Fibroblast of skin of right biceps (primary cell): ENCODE measurements at places on chromosomes 1 and 21.

DNA sequence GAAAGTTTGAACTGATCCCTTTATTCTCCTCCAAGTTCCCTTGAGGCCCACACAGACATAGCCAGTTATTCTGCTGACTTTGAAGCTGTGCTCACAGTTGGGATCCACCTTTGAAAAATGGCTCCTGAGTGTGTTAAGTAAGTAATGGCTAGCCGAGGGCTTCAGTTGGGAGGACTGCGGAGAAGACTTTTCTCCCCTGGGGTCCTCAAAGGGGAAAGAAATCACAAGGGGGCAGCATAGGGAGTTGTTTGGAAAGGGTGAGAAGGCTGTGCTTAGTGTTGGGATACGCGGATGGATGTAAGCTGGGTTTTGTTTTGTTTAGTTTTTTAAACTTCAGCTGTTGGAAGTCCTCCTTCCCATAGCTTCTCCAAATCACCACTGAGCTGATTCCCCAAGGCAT, 8.3 kb downstream of the PGM1 start:
- no peak for DNase-seq

GRCh38 chr1:212671342-212672031, 28.2 kb downstream of the BATF3 start:
- peak; percentile 77 for DNase-seq

GRCh38 chr1:73593804-73594203, 604.2 kb downstream of the LRRIQ3 start:
- peak; percentile 38 for DNase-seq

DNA sequence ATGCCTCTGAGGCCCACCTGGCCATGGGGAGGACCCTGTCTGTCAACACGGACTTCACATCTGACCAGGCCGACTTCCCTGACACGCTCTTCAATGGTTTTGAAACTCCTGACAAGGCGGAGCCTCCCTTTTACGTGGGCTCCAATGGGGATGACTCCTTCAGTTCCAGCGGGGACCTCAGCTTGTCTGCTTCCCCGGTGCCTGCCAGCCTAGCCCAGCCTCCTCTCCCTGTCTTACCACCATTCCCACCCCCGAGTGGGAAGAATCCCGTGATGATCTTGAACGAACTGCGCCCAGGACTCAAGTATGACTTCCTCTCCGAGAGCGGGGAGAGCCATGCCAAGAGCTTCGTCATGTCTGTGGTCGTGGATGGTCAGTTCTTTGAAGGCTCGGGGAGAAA, 101.8 kb downstream of the ADARB1 start:
- DNase-seq, result no peak

GRCh38 chr1:63592536-63593302, 492 bp upstream of the PGM1 start:
- no peak for DNase-seq

- no peak for DNase-seq
These were observed 13.4 kb downstream of the S1PR1 start for GRCh38 chr1:101250222-101250621.

GRCh38 chr1:202711949-202712635, 1.8 kb upstream of the SYT2 start:
- DNase-seq, result no peak

DNA sequence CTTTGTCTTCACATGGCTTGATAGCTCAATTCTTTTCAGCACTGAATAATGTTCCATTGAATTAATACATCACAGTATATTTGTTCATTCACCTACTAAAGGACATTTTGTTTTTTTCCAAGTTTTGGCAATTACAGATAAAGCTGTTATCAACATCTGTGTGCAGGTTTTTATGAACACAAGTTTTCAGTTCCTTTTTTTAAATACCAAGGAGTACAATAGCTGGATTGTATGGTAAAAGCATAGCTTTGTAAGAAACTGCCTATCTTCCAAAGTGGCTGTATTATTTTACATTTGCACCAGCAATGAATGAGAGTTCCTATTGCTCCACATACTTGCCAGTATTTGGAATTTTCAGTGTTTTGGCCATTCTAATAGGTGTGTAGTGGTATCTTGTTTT, 4.8 kb upstream of the MCOLN2 start:
- DNase-seq, result no peak

DNA sequence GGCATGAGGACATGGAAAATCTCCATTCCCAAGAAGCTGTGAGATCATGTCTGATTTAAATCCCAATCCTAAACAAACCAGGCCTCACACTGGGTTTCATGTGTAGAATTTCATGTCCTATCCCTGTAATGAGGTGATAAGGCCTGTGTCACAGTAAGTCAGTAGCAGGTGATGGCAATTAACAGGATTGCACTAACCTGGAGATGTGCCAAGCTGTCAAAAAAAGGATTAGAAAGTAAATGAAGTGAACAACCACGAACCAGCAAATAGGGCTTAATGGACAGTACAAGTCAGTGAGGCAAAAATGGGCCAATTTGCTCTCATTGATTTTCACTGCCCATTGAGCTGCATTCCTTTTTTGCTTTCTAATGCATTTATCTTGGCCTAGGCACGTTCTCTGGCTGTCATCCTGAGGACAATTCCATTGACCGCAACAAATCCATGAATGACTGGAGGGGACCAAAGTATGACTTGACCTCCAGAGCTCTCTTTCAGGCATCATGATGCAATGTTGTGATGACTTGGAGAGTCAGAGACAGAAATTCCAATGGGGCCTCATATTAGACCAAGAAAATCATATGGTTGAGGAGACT, 673.6 kb upstream of the ADGRL2 start:
- DNase-seq, result peak; percentile 54

- DNase-seq, result peak; percentile 47
These were observed 20.2 kb downstream of the DESI2 start for GRCh38 chr1:244672946-244673682.

GRCh38 chr1:36446746-36447145, 3.5 kb downstream of the OSCP1 start:
- no peak for DNase-seq

DNA sequence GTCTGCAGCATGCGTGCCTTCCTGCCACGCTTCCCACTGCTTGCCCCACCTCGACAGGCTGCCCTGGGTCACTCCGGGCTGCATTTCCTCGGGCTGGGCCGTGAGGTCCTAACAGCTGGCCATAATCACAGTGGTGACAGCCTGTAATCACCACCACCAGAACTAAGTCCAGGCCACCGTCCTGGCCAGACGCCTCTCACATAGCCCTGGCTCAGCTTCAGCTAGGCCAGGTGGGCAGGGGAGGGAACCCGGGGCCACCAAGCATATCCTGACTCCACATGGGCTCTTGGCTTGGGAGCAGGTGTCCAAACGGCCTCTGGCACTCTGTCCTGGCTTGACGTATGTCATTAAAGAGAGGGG, 229.5 kb downstream of the TRABD2B start:
- no peak for DNase-seq

DNA sequence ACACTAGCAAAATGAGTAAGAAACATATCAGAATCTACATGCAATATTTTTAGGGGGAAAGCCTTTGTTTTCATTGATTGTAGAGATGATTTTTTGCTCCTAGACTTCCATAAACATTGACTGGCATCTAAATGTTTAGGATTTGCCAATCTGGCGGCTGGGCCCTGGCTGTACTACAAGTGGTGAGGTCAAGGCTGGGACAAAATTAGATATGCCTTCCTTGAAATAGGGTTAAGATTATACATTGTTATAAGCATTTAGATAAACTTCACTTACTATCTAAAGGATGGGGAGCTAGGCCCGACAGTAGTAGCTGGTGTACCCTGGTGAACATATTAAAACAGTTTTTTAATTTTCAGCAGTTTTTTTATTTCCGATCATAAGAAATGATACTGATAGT, 5.2 kb downstream of the NFIA start:
- no peak for DNase-seq

GRCh38 chr1:213380865-213381264, 329.8 kb downstream of the RPS6KC1 start:
- no peak for DNase-seq

GRCh38 chr1:22903113-22903512, 69.6 kb downstream of the LACTBL1 start:
- peak; percentile 59 for DNase-seq

DNA sequence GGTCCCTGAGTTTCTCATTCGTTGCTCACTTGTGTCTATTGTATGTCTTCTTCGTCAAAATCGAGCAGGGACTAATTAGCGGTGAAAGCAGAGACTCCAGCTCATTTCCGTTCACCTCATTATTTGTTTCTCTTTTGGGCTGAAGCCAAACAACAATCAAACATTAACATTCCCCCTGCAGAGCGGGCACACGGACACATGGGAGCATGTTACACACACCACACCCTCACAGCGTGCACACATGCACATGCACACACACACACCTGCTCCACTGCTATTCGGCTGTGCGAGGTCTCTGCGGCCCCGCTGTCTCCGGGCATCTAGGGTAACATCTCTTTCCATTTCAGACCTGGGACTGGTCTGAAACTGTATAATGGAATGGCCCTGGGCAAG, 58.5 kb upstream of the LRRC8D start:
- DNase-seq, result no peak

DNA sequence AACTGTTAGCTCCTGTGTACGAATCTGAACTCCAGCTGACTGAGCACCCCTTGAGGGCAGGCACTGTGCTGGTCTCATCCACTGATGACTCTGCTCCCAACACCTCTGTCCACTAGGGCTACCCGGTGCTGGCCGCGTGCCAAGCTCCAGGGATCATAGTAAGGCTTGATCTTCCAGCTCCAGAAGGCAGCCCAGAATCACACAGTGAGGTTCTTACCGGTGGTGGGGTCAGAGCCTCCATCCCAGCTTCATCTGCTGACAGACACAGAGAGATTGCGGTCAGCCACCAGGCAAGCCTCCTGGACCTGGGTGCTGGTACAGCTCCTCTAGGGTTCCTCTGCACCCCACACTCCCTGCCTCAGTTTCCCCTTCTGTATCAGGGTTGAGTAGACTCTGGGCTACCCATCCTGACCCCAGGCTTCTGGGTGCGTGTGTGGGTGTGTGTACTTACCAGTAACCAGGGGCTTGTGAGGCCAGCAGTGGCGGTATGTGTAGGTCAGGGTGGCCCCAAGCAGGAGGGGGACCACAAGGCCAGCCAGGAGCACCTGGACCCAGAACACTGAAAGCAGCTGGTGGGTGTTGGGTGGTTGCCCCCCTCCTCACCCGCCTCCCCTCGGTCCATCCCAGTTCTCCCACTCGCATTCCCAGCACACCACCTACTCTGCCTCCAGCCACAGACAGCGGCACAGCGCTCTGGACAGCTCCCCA, 3.4 kb downstream of the TNFRSF25 start:
- no peak for DNase-seq

- peak; percentile 84 for DNase-seq
These were observed 47.7 kb downstream of the ETS2 start for GRCh38 chr21:38853421-38853919.

DNA sequence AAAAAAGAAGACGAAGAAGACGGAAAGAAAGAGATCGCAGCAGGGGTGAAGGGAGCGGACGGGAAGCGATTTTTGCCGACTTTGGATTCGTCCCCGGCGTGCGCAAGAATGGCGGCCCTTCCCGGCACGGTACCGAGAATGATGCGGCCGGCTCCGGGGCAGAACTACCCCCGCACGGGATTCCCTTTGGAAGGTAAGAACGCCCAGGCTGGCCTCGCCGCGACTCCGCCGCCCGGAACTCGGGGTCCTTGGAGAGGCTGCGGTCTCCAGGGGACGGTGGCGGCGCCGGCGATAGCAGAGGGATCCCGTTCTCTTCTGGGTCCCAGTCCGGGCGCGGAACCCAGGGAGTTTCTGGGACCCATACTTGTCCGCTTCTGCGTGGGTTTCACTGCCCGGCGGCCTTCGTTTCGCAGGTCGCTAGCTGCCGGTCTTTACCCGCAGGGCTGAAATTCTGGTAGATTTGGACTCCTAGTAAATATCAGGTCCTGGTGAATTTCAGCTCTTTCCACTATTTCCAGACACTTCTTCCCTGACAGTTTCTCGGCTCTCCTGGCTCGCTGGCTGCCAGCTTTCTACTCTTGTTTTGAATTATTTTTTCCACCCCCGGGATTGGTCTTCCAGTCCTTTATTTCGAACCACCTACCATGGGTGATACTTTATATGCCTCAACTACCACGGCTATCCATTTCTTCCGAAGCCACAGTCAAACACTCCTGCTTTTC, 1.0 kb downstream of the PAX7 start:
- no peak for DNase-seq

DNA sequence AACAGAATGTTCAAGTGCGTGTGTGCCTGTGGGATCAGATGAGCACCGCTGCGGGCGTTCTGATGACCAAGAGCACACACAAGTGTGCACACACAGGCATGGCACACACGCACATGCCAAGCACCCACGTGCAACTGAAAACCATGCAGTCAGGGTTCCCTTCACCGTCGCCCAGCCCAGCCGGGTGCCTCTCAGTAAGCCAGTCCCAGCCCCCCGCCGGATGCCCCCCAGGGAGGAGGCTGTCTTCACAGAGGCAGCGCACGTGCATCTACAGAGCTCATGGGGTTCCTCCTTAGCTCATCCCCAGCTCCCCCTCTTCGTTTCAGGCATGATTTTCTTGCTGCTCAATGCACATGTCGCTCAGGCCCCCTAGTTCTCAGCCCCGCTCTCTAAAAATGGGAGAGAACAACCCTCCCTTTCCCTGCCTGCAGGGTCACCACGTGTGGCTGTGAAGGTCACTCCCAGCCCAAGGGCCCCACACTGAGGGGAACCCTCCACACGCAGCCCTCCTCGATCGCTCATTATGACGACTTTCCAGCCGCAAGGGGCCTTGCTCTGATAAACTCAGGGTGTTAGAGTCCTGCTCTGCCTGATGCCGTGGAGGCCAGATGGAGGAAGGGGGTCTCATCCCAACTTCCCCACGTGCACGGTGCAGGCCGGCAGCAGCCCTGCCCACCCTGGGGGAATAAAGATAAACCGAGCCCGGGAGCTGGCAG, 30.4 kb upstream of the ARHGEF16 start:
- no peak for DNase-seq

DNA sequence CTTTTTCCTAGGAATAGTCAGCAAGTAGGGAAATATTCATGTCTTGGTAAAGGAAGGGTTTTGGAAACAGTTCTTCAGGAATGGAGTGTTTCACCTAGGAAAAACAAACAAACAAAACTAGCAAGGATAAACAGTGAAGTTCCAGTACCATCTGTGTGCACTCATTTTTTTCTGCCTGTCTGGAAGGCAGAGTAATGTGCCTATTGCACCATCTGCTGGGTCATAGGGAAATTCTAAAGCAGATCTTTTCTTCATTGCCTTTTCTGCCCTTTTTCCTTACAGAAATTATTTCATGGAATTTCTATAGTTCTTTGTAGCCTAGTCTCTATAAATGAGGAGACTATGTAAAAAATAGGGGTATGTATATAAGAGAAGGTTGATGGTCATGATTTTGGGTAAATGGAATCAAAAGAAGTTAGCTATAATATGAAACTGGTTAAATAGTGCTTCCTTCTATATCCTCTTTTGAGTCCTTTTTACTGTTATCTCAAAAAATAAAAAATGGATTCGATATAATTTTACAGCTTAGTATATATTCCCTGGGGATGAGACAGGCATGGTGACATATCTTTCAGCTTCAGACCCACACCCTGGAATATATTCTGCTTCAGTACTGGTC, 3.4 kb upstream of the HRNR start:
- DNase-seq, result no peak

- peak; percentile 97 for DNase-seq
These were observed 68.1 kb downstream of the JAK1 start for GRCh38 chr1:64898107-64898861.

GRCh38 chr1:117959364-117959763, 29.8 kb downstream of the WDR3 start:
- peak; percentile 15 for DNase-seq
